Cortex of kidney (tissue), 1 donor: ENCODE measurements at places on chromosomes 7 and 10.

DNA sequence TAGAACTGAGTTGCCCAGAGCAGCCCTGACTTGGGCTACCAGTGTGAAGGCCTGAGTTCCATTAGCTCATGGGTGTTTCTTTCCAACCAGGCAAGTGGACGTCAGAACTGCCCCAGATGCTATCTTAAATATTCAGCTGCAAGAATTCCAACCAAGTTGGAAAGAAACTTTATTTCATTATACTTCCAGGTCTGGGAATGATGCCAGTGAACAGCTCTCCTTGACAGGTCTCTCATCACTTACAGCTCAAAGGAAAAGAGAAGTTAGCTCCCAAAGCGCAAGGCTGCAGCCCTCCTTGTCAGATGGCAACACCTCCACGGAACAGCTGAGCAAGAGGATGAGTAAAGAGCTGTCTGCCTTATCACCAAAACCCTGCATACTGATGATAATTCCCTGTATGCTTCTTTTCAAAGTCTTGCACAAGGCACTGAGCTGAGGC is 255.5 kb upstream of the AOAH start:
- no peak for DNase-seq

- no peak for DNase-seq
These were observed 5.8 kb downstream of the CLCN1 start for GRCh38 chr7:143321734-143322133.

DNA sequence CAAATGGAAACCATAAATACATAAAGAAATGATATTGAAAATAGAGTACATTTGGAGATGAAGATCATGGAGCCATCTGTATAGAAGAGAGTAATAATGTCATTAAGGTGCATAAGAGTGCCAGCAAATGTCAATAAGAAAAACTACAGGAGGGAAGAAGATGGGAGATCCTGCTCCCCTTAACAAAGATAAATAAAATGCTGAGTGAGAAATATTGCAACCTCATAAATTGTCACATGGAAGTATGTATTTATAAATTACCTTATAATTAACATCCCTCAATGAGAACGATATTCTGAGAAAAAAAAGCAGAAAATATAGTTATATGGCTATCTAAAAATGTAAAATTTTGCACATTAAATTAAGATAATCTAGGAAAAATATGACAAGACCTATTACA is 155.2 kb upstream of the PRSS1 start:
- no peak for DNase-seq

- no peak for DNase-seq
These were observed 535 bp downstream of the ASAH2B start for GRCh38 chr10:50740293-50740648.

DNA sequence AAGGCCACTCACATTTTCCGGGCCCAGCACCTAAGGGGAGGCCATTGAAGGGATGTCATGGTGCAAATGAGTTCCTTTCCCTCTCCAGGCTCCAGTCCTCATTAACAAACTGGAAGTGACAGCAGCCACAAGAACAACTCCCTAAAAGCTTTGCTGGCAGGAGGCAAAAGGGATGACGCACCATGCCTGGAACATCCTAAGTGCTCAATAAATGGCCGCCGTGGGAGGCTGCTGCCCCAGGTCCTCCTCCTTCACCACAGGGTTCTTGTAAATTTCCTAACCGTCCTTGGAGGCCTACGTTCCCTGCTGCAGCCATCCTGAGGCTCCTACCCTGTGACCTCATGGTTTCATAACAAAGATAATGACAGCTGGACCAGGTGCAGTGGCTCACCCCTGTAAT is 41.3 kb upstream of the CAMK1D start:
- no peak for DNase-seq

DNA sequence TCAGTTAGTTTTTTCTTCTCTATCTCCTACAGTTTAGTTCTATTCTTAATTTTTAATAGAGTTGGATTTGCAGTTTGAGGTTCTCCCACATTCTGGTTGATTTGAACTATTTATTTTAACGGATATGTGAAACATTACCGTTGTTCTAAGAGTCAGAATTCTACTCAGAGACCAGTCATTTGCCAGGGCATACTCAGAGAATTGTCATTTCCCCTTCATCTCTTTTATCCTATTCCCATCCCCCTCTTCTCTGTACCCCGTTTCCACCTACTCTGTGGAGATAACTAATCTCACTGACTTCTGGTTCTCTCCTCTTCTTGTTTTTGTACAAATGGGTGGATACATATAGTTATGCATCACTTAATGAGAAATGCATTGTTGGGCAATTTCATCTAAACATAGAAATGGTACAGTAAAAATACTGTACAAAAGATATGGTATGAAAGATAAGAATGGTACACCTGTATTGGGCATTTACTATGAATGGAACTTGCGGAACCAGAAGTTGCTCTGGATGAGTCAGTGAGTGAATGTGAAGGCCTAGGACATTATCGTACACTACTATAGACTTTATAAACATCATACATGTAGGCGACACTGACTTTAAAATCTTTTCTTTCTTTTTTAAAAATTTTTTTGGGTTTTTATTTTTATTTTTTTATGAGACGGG is 53.1 kb downstream of the INPP5F start:
- no peak for DNase-seq

DNA sequence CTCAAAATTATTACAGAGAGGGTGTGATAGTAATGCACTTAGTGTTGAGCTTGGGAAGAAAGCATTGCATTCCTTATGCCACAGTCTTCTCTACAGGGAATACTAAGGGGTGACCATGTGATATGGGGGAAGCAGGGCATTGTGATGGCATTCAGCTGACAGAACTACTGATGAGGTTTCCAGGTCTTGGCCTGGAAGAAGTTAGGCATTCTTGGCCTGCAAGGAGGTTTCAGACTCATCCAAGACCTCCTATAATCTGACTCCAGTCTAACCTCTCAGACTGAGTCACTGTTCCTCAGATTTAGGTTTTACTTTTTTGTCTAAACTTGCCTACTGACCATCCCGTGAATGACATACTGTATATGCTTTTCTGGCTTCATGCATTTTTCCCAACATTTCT is 7.9 kb downstream of the STMP1 start:
- DNase-seq = no peak

GRCh38 chr7:102721-103120 is 89.7 kb upstream of the FAM20C start:
- no peak for DNase-seq

- no peak for DNase-seq
These were observed 51.3 kb downstream of the PWWP2B start for GRCh38 chr10:132448248-132448731.

GRCh38 chr7:88500131-88500530 is 193.4 kb upstream of the STEAP4 start:
- DNase-seq = no peak

DNA sequence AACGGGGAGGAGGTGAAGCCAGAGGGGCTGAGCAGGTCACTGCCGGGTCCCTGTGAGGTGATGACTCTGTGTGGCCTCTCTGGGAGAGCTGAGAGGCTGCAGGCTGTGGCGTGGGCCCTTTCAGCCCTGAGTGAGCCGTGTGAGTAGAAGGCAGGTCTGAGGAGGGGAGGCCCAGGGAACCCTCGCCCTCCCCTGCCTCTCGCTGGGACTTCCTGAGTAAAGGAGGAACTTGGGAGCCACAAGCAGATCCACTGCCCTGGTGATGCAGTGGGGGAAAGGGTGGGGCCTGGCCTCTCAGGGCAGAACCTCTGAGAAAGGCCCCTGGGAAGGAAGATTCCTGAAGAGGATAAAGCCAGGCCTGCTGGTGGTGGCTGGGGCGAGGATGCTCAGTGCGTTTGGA is 22.8 kb downstream of the EEPD1 start:
- no peak for DNase-seq

DNA sequence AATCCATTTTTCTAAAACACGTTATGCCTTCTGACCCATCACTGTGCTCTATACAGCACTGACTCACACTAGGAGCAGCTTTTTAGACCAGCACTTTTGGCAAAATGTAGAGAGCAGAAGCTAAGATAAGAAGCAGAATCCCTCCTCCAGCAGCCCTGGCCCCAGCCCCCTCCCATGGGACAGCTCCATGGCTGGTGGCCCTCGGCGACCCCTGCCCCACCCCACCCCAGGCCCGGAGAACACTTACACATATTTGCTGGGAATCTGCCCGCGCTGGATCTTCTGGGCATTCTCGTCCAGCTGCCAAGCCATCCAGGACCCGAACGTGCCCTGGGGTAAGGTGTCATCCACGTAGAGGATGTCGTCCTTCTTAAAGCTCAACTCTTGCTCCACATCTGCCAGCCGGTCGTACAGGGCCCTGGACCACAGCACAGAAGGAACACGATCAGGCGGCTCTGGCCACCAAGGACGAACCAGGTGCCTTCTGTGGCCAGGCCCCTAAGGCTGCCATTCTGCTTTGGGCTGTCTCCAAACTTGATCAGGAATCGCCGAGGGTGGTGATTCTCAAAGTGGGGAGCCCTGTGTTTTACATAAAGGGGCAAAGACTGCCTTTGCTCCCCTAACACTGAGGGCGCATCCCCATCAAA is 119.9 kb downstream of the DLG5 start:
- DNase-seq = no peak

- no peak for DNase-seq
These were observed 38.6 kb upstream of the MET start for GRCh38 chr7:116633131-116633988.

DNA sequence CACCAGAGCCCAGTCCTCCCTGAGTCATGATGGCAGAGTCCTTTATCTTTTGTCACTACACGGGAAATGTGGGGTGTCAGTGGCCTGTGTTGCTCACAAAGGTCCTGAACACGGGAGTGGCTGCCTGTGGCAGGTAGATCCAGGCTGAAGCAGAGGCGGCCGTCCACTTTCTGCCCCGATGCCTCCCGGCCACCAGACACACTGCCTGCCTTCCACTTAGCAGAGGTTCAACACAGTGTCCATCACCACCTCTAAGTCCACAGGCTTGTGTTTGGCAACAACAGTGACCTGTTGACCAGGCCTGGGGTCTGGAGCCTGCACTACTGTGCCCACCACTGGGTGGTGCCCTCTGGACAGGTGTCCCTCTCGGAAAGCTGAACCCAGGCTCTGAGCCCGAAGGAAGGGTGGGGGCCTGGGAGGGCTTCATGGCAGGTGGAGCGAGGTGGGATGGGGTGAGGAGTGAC is 49.9 kb upstream of the CAMK2B start:
- DNase-seq = no peak

DNA sequence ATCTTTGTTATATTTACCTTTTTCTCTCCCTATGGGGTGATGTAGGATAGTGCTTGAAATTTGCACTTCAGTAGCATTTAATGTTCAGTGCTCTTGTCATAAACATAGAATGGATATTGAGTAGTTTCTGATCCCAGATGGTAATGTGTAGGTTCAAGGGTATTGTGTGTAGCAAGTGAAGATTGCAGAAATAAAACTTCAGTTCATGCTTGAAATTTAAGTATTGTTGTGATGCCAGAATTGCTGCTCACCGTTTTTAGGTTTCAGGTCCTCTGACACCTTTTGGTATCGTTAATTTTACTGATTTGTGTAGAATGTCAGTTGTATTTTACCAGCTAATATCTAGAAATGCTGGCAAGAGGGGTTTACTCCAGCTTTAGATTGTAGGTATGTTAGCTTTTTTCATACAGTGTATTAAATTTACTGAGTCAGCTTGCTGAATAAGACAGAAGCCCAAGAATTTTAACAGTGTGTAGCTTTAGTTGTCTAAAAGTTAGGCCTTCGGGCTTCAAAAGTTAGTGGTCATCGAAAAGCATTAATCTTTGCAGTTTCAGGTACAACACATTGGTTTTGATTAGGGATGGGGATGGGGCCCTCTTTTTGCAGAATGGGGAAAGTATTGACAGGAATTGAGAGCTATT is 1.9 kb downstream of the PTEN start:
- no peak for DNase-seq

DNA sequence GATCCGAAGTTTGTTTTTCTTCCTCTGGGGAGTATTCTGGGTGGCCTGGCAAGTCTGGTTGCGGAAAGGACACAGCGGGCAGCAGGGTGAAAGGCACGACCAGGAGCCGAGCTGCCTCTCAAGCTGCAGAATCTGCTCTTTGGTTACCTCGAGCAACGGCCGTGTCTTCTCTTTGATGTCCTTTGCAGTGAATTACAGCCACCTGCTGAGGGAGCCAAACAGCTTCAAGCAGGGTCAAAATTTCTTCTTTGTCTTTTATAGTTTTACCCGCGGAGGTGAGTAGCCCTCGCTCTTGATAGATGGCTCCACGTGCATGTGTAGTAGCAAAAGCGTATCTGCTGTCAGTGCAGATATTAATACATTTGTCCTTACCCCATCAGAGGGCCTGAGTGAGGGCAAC is 177.3 kb upstream of the MBL2 start:
- DNase-seq = no peak

DNA sequence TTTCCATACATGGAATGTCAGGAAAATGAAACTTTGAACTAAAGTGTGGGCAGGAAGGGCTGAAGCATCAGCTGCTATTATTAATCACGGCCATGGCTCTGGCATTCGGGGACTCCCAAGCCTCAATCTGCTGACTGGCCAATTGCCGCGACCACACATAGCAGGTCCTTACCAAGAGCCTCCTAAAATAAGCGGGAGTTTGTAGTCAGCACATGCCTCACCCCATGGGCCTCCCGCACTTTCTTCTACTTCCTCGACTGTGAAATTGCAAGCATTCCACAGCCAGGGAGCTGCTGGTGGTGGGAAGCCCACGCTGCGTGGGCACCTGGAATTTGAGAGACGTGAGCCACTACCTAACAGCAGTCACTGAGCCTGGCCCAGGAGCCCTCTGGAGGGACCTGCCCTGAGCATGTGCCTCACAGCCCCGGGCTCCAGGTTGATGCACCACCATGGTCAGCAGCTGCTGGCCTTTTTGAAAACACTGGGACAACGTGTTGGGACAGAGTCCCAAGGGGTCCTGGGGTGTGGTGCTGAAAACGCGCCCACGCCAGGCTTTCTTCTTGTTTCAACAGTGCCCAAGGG is 211.4 kb downstream of the TNS3 start:
- no peak for DNase-seq

DNA sequence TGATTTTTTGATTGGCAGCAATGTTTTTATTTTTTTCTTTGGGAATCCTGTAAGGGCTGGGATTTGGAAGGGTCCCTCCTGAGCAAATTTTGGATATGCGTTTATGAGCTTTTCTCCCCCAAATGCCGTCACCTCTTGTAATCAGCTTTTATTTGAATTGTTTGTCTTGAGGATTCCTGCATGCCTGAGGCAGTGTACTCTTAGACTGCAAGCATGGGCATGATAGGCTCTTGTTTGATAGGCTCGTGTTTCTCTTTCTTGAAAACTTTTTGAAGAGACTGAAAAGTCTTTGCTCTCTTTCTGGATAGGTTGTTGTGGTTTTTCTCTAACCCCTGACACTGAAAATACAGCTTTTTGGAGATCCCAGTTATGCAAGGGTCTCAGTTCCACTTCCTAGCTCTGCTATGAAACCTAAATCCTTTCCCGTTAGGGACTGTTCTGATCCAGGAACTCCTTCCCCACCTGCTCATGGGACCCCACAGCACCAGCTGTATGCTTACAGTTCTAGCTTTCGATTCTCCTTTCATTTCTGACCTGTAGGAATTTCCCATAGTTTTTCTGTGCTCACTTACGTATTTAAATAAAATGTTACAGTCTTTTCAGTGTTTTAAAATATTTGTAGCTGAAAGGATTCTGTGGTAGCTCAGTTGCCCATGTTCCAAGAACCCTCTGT is 17.2 kb downstream of the TSPAN13 start:
- DNase-seq = no peak
